ENCODE measurements at places on chromosomes 16 and 17.
A peak's percentile ranks its signal among the peaks of the same experiment; 100 is the strongest.

DNA sequence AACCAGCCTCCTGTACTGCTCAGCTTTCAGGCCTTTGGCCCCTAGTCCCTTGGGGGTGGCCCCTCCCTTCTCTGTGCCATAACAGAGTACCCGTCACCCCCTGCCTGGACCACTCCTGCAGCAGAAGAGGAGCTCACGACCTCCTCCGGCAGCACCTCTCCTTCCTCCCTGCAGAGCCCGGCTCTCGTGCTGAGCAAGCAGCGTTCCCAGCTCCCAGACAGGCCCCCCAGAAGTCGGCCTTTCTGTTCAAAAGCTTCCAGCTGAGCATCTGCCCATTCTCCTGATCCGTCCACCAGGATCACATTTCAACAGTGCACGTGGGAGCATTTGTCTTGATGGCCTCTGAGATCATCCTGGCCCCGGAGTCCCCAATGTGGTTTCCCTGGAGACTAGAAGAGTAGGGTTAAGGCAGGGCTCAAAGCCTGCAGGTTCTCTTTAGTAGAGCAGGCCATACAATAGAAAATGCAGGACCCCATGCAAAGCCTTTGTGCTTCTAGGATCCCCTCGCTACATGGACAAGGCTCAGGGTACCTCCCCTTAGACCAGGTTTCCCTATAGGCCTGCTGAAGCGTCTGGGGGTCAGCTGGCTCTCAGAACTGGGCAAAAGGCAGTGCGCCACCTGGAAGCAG, 35.6 kb downstream of the NLRC3 start:
- no peak for DNase-seq

- DNase-seq, result no peak
Measured at GRCh38 chr17:57104461-57105175, 19.6 kb downstream of the AKAP1 start.

DNA sequence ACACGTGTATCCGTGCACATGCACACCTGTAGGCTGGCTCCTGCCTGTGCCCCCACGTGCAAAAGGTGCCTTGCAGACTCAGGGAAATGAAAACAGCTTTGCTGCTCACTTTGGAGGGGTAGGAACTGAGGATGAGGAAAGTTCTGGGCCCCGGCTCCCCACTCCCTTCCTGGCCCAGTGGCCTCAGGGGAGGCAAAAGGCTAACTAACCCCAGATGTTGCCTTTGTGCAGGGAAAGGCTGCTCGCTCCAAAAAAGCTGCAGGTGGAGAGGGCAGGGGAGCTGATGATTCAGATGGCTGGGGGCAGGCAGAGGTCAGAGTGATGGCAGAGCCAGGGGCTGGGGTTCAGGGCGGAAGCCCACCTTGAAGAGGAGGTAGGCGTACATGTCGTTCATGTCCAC, 12.4 kb downstream of the PLCD3 start:
- DNase-seq, result no peak

DNA sequence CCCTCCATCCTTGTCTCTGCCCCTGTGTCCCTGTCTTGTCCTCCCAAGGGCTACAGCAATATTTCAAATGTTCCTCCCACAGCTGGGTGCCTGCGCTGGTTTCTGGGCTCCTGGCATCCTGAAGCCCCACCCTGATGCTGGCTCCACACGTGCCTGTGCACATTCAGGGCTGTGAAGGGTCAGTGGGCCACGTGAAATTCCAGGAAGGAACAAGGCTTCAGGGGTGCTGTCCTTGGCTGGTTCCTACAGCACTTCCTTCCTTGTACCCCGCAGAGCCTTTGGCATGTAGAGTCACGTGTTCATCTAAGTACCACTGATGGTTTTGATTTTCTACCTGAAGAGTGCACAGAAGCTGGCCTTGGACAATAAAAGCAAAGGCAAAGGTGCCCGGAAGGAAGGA, 57.7 kb upstream of the NLK start:
- DNase-seq, result no peak

DNA sequence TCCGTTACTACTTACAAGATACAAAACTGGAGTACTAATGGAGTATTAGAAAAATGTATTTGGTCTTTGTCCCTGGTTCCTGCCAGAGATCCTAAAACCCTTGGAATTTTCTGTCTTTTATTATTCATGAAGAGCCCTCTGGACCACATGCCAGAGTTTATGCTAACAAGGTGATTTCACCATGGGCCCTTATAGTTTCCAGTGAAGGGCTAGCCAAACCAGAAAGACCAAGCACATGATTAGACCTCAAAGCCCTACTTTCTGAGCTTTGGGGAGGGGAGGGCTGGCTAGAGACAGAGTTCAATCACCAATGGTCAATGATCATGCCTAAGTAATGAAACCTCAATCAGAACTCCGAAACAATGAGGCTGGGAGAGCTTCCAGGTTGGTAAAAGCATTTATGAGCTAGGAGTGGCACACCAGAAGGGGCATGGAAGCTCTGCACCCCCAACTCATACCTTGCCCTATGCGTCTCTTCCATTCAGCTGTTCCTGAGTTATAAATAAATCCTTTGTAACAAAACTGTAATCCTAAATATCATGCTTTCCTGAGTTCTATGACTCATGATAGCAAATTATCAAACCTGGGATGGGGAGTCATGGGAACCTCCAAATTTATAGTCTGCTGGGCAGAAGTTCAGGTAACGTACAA, 10.4 kb downstream of the DCUN1D3 start:
- no peak for DNase-seq

GRCh38 chr17:58232707-58233156, 5.7 kb upstream of the LPO start:
- DNase-seq, result peak; percentile 22

GRCh38 chr17:81383504-81384421, 11.5 kb upstream of the BAHCC1 start:
- no peak for DNase-seq

DNA sequence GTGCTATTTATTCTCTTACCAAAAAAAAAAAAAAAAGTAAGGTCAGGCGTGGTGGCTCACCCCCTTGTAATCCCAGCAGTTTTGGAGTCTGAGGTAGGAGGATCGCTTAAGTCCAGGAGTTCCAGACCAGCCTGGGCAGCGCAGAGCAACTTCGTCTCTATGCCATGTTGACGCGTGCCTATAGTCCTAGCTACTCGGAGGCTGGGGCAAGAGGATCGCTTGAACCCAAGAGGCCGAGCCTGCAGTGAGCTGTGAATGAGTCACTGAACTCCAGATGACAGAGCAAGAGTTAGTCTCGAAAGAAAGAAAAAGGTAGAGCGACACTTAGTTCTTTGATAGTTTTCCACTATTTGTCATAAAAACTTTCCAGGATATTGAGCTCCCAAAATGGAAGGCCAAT, 1.4 kb upstream of the TENT4B start:
- DNase-seq, result no peak

DNA sequence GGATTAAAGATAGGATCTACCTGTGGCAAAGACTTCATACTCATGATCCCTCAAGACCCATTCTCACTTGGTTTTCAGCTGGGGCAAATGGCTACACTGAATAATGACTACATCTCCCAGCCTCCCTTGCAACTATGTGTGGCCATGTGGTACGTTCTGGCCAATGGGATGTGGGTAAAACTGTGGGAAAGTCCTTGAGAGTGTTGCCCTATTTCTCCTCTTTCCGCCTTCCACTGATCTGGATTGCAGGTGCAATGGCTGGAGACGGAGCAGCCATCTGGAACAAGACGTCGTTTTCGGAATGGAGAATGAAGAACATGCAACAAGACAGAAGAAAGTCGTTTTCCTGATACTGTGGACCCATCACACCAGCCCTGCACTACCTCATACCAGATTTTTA, 48.5 kb downstream of the HAPSTR1 start:
- no peak for DNase-seq

- DNase-seq, result peak; percentile 88
Measured at GRCh38 chr17:7004398-7005253, 7.8 kb upstream of the RNASEK start.

DNA sequence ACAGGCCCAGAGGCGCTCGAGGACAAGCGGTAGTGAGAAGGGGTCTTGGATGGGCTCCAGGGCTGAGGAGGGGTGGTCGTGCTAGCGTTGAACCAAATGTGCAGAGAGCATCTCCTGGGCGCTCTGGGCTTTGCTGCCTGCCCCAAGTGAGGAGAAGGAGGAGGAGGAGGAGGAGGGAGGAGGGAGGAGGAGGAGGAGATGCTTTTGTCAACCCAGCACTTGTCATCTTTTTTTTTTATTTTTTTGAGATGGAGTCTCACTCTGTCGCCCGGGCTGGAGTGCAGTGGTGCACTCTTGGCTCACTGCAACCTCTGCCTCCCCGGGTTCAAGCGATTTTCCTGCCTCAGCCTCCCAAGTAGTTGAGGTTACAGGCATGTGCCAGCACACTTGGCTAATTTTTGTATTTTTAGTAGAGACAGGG, 59.8 kb downstream of the PGS1 start:
- no peak for DNase-seq

DNA sequence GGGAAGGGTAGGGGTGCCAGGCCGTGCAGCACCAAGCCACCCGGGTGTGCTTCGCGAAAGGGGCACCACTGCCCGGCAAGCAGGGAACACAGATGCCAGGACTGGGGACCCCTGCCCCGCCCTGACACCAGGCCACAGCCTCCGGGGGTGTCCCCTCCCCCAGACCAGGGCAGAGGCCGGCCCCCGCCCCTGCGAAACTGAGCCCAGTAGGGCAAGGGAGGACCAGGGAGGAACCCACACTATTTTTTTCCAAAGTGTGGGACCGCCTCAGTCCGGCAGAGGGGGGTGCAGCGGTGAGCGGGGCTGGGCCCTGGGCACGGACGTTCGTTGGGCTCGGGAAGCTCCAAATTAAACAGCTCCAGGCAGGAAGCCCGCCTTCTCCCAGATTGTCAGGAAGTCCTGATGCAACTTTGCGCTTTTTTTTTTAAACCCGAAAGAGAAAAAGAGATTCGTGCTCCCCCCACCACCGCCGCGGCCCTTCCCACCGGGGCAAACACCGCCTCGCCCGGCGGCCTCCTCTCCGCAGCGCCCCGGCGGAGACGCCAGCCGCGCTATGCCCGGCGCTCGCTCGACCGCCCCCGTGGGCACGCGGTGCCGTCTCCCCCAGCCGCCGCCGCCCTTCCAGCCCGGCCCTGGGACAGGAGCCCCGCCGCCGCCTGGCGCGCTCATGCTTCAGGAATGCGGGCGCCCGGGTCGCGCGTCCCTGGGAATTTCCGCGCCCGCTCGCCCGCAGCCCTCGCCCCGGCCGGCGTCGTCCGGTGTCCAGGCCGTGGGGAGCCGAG, 755 bp downstream of the PIEZO1 start:
- no peak for DNase-seq

DNA sequence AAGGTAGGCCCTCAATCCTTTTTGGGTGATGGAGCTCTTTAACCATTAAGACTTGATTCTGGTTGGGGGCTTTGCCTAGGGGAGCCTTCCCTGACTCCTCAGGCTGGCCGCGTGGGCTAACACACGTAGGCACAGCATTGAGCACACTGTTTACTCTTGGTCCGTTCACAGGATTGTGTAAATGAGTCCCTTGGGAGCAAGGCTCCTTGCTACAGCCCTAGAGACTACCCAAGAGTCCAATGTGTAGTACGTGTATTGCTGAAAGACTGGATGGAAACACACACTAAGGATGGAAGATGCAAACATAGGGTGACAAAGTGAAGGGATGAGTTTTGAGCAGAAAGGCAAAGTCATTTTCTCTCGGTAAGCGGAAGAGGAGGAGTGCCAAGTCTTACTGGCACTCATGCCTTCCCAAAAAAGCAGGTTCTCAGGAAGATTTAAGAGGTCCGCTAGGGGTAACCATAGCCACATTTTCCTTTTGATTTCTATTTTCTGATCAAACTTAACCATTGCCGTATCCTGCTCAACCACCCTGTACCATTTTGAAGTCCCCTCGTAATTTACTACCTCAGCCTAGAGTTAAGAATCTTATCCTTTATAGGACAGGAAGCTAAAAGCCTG, 911 bp upstream of the ITGA2B start:
- no peak for DNase-seq

DNA sequence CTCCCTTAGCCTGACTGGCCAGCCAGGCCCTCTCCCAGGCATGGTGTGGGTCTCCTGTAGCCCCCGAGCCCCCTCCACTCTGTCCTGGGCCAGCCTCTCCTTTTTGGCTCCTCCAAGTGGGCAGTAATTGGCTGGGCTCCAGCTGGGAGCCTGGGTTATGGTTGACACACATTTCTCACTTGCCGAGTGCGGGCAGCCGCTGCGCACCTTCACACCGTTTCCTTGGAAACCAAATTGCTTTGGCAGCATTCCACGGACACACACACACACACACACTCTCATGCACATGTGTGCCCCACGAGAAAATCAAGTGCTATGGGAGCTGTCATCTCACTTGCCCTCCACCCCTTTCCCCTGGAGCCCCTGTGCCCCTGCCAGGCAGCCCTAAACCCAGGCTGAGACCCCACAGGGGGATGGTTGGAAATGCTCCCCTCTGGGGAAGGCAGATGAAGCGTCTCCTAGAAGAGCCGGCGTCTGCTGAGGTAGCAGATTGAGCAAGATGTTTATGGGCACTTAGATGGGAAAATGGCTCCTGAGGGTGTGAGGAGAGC, 402.7 kb upstream of the TNRC6C start:
- no peak for DNase-seq

DNA sequence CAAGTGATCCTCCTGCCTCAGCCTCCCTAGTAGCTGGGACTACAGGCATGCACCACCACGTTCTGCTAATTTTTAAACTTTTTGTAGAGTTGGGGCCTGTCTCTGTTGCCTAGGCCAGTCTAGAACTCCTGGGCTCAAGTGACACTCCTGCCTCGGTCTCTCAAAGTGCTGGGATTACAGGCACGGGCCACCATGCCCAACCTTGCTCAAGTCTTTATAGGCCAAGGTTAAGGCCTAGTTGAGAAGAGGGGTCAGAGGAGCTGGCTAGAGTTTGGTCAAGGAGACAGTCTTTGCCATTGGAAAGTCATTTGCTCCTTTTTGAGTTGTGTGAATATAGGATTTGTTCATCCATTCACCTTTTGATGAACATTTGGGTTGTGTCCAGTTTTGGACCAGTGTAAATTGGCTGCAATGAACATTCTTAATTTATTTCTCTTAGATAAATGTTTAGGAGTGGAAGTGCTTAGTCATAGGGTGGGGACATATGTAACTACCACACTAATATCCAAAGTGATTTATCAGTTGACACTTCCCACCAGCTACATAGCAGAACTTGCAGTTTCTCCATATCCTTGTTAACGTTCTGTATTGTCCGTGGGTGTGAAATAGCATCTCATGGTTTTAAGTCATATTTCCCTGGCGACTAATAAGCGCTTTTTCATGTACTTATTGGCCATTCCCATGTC, 30.7 kb upstream of the ARHGAP17 start:
- DNase-seq, result no peak

DNA sequence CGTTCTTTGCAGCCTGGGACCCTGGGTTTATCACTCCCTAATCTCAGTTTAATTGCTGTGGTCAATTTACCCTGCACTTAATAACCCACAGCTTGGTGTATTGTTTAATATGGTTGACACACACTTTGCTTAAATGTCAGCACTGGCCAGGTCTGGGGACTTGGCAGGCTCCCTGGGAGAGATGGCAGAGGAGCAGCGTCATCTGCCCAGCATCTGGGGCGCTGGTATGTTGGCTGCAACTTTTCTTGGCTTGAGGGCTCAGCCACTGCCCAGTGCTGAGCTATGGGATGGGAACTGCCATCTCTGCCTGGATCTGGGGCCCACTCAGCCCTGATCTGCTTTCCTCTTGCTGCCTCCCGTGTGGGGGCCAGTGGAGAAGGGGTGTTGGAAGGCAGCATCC, 115.7 kb upstream of the IRX3 start:
- no peak for DNase-seq
